ENCODE measurements at places on chromosomes 16 and 17.

- DNase-seq: no peak
Measured at GRCh38 chr17:2435181-2435741, 34.4 kb upstream of the MNT start.

DNA sequence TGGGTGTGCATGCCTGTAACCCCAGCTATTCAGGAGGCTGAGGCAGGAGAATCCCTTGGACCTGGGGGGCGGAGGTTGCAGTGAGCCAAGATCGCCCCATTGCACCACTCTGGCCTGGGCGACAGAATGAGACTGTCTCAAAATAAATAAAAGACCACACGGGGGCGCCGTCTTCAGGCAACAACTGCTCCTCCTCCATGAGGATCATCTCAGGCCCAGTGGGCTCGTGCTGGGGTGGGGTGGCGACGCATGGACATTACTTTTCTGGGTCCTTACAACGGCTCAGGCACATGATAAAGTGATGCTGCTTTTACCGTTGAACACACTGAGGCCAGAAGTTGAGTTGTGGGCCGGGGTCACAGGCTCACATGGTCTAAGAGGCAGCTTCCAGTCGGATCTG, 56.2 kb downstream of the PRMT7 start:
- peak; percentile 45 for DNase-seq

- DNase-seq: no peak
Measured at GRCh38 chr16:86956437-86956836, 360.8 kb downstream of the C16orf95 start.

- DNase-seq: no peak
Measured at GRCh38 chr16:55116165-55116920, 185.7 kb downstream of the IRX5 start.

DNA sequence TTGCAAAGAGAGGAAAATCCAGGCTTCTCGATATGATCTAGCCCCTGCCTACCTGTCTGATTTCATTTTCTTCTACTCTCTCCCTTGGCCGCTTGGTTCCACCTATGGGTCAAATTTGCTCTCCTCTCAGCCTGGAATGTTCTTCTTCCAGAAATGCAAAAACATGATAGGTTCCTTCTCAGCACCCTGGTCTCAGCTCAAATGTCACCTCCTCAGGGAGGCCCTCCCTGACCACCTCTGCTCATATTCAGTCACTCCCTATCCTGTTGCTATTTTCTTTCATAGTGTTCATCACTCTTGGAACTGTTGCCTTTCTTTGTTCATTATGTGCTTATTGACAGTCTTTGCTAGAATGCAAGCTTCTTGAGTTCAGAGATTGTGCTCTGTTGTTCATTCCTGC, 208.6 kb downstream of the KATNIP start:
- no peak for DNase-seq

DNA sequence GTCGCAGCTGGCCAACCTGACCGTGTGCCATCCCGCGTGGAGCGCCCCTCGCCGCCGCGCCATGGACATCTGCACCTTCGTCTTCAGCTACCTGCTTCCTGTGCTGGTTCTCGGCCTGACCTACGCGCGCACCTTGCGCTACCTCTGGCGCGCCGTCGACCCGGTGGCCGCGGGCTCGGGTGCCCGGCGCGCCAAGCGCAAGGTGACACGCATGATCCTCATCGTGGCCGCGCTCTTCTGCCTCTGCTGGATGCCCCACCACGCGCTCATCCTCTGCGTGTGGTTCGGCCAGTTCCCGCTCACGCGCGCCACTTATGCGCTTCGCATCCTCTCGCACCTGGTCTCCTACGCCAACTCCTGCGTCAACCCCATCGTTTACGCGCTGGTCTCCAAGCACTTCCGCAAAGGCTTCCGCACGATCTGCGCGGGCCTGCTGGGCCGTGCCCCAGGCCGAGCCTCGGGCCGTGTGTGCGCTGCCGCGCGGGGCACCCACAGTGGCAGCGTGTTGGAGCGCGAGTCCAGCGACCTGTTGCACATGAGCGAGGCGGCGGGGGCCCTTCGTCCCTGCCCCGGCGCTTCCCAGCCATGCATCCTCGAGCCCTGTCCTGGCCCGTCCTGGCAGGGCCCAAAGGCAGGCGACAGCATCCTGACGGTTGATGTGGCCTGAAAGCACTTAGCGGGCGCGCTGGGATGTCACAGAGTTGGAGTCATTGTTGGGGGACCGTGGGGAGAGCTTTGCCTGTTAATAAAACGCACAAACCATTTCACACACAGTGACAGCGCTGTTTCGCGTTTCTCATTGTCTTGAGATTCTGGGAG, 2.0 kb upstream of the ZACN start:
- DNase-seq: no peak

GRCh38 chr16:10297341-10298006, 88.4 kb upstream of the ATF7IP2 start:
- no peak for DNase-seq

GRCh38 chr17:77321649-77322513, 181.1 kb downstream of the SEC14L1 start:
- no peak for DNase-seq

GRCh38 chr17:59327121-59327980, 4.1 kb upstream of the YPEL2 start:
- no peak for DNase-seq

GRCh38 chr17:77467521-77467920, 326.8 kb downstream of the SEC14L1 start:
- no peak for DNase-seq

- DNase-seq: no peak
Measured at GRCh38 chr16:21704733-21705132, 41.0 kb downstream of the OTOA start.

DNA sequence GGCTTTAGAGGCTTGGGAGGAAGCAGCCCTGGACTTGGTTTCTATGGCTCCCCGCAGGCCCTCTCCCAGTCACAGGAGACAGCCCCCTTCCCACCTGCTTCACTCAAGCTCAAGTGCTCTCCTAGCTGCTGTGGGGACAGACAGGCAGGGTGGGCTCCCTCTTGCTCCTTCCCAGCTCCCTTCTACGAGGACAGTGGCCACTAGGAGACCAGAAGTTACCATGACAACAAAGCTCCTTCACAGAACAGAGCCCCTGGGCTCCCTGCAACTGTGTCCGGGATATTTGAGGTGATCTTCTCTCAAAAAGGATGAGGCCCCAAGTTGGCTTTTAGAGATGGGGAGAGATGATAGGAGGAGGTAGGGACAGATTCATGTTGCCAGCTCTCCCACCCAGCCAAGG, 116.3 kb downstream of the AMFR start:
- DNase-seq: no peak

DNA sequence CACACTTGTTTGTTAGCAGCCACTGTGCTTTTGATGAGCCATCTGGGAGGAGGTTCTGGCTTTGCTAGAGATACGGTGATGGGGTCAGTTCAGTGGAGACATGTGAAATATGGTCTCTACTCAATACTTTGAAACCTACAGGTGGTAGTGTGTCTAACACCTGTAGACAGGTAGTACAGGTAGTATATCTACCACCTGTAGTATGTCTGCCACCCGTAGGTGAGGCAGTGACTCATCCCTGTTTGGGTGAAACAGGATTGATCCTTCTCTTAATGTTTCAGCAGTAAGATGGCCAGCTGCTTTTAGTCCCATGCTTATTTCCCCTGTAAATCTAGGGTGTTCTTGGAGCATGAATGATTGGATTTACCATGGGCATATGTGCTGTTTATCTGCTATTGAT, 240.8 kb downstream of the SNX29 start:
- DNase-seq: no peak

DNA sequence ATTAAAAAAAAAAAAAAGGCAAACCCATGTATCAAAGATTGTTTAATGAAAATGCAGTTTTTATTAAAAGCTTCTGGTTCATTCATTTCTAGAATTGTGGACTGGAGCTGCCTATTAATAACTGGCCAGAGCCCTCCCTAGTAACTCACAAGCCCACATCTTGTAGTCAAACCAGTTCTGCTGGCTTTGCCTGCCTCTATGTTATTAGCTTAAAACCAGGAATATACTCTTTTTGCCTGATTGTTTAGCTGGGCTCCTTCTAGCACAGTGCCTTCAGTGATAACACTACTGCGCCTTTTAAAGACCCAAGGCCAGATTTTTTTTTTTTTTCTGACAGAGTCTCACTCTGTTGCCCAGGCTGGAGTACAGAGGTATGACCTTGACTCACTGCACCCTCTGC, 26.0 kb downstream of the TAC4 start:
- no peak for DNase-seq

GRCh38 chr17:66855204-66855603, 20.3 kb downstream of the CACNG5 start:
- DNase-seq: no peak

DNA sequence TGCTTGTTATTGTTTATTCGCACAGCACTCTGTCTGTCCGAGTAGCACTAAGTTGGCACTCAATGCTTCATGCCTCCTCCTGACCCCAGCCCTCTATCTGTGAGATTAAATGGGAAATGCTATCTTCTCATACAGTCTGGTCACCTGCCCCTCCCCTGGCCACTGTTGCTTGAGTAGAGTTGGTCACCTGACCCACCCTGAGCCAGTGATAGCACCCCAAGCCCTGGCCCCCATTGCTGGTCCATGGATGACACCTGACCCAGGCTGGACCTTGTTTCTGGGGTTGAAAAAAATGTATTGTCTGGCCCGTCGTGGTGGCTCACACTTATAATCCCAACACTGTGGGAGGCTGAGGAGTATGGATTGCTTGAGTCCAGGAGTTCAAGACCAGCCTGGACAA, 8.5 kb upstream of the PEMT start:
- DNase-seq: no peak

DNA sequence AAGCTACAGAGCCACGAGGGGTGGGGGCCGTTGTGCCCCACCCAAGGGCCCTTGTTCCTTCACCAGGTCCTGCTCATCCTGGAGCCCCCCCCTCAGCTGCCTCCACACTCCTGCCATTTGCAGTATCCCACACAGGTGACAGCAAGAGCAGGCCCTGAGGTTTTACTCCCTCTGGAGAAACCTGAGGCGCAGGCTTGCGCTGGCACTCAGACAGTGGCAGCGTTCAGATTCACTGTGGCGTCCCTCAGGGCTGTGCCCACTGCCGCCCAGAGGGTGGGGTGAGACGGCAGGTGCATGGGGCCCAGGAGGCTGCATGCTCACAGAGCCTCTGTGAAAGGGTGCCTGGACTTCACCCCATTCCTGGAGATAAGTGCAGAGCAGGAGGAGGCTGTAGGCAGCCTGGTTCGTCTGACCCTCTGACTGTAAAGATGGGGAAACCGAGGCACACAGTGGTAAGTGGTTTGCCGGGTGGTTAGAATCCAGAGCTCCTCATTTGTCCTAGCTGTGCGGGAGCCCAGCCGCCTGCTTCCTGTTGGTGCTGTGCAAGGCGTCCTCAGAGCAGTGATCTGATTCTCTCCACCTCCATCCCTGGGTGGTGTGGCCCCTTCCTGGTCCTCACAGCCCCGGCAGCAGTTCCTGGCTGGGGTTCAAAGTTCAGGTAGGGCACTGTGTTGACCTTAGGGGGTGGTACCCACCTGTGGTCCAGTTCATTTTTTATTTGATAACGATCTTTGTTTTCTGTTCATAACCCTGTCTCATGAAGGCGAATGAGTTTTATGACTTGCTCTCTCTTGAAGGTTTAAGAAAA, 1.6 kb downstream of the SPIRE2 start:
- no peak for DNase-seq

DNA sequence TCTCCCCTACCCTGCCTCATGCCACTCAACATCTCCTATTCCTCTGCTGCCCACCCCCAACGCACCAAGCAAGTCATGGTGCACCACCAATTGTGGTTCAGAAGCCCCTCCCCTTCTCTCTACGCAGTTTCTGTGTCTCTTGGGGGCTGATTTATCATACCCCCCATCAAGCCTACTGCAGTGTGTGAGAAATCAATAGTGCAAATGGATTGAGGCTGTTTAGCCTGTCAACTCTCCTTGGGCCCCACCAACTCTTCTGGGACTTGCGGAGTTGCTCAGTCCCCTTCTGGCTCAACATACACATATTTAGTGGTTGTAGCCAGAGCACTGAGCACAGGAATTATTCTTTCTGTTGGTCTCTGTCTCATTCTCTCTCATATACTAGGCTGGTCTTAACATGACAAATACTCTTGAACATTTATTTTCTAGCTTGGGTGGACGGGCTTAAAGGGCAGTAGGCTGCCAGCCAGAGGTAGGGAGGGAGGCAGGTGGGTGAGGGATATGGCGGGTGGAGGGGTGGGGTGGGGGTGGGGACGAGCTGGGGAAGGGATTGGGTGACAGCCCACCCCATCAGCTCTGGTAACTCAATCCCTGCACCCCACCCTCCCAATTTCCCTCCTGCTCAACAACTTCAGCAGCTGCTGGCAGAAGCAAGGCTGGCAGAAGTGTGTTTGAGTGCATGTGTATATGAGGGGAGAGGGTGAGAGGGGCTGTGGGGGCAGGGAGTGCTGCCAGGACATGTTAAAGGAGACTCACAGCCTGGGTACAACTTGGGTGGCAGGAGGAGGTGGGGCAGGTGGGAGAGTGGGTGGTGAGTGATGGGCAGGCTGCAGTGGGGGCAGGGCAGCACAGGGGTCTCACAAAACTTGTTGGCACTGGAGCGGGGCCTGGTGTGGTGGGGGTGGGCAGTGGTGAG, 4.9 kb downstream of the RARA start:
- no peak for DNase-seq

GRCh38 chr17:64061178-64061898, 40.9 kb upstream of the ICAM2 start:
- no peak for DNase-seq

DNA sequence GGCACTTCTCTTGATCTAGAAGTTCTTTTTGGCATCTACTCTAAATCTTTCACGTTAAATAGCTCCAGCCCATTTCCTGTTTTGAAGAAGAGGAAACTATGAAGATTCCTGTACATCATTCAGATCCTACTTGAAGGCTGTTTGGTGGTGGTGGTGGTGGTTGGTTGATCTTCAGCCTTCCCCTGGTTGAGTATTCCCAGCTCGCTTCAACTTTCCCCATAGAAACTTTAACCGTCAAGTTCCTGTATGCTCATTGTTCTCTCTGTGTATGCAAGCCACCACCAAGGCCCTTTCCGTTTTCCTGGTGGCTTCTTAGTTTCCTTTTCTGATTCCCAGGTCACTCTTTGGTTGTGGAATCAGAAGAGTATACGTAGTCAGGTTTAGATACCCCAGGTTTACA, 3.3 kb downstream of the LRRC46 start:
- DNase-seq: no peak

- DNase-seq: no peak
Measured at GRCh38 chr17:6701719-6702118, 11.4 kb downstream of the SLC13A5 start.

GRCh38 chr17:32494621-32495358, 8.0 kb downstream of the CDK5R1 start:
- peak; percentile 96 for DNase-seq

DNA sequence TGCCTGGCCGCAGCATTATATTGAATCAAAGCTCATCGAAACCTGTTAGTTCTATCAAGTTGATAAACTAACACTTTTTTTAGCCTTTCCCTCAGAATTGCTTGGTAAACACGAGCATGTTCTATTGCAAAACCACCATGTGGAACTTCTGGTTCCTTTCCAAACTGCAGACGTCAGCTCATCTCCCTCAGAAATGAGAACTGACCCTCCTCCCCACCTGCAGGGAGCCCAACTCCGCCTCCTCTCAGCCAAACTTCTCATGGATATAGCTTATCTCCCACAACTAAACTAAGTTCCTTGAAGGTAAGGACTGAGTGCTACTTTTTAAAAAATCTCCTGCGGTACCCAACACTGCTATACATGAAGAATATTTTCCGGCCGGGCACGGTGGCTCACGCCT, 6.7 kb downstream of the SHMT1 start:
- peak; percentile 27 for DNase-seq

Data from posterior cingulate gyrus (tissue), 11 donors.